ENCODE measurements at places on chromosomes 16 and 17.

- DNase-seq = no peak
Measured at GRCh38 chr17:82917699-82918345, 78.0 kb upstream of the ZNF750 start.

- DNase-seq = no peak
Measured at GRCh38 chr16:81335669-81336068, 20.9 kb downstream of the GAN start.

GRCh38 chr16:27748868-27749546 is 199.1 kb downstream of the KATNIP start:
- peak; percentile 60 for DNase-seq

- DNase-seq = no peak
Measured at GRCh38 chr17:50853015-50853615, 13.0 kb downstream of the TOB1 start.

All from caudate nucleus (tissue), 63 donors.